CD4-positive, alpha-beta T cell treated with Interleukin-4 for 4 hours (primary cell): ENCODE measurements at places on chromosomes 5 and 9.

DNA sequence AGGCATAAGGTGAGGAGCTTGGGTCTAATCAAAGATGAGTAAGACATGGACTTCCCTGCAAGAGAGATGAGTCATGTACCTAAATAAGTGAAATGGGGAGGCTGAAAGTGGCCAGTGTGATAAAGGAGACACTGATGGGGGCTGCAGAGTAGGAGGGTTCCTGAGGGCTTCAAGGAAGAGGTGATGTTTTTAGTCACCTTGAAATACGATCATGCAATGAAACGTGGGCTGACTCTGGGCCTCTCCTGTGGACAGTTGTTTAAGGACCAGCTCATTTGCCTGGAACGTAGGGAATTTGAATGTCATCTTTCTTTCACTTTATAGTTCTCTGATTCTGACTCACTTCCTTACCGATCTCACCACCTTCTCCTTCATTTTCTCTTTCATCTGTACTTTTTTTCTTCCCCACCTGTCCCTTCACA lies 49.6 kb upstream of the CPLX2 start:
- no peak for DNase-seq

- DNase-seq: no peak
Measured at GRCh38 chr5:98975682-98976407, 47.0 kb upstream of the CHD1 start.

GRCh38 chr9:70060148-70060882 lies 16.7 kb downstream of the MAMDC2 start:
- no peak for DNase-seq

- DNase-seq: no peak
Measured at GRCh38 chr5:73732045-73732444, 106.0 kb downstream of the ARHGEF28 start.

- DNase-seq: no peak
Measured at GRCh38 chr5:96927008-96927407, 8.9 kb upstream of the LNPEP start.

- DNase-seq: no peak
Measured at GRCh38 chr9:115845648-115846312, 307.8 kb upstream of the PAPPA start.

GRCh38 chr5:59773294-59773693 lies 120.2 kb downstream of the PDE4D start:
- no peak for DNase-seq

DNA sequence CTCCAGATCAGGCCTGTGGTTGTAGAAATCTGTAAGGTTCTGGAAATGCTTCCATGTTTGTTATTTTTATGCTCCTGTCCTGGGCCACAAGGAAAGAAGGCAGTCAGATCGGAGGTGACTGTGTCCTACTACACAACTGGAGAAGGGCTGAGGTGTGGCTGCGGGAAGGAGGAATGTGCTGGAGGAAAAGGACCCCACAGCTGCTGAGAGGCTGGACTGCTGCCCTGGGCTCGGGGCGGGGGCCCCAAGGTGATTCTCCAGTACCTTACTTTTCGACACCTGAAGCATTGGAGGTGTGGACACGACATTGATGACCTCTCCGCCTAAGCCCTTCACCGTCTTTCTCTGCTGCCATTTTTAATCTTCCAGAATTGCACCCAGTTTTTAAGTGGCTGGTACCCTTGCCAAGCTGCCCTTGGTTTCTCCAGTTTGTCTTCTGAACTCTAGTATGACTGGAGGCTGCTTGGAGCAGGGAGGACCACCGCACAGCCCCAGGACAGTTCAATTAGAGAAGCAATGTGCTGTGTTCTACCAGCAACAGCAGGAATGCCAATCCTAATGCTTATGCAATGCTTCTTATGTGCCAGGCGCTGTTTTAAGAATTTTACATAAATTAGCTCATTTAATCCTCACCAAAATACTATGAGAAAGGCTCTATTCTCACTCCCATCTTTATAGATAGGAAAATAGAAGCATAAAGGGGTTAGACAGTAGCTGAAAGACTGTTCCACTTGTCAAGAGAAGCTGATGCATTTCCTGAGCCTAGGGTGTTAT lies 13.5 kb upstream of the ANKRD33B start:
- no peak for DNase-seq

- peak; percentile 5 for DNase-seq
Measured at GRCh38 chr5:321230-321725, at the start of gene AHRR. TSS of gene AHRR (plus strand) at chr5:321714. CDS start at chr5:343903, 22,189 bp downstream.

DNA sequence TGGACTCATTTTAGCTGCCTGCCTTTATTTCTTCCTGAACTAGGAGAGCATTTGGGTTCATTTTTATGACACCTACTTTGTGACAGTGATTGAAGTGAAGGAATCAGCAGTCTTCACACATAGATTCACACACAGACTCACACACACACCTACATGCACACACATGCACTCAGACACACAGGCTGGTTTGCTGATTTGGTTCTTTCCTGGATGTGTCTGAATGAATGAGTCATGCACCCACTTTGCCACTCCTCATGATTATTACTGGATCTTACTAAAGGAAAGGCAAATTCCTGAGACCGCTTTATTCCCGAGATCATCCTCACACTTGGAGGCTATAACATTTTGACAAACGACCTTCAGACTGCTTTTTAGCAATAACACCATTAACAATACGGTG lies 529.5 kb downstream of the AGTPBP1 start:
- no peak for DNase-seq

GRCh38 chr5:111935835-111936234 lies 178.8 kb upstream of the NREP start:
- DNase-seq: no peak

- DNase-seq: no peak
Measured at GRCh38 chr9:97559111-97559514, 57.6 kb downstream of the TMOD1 start.

DNA sequence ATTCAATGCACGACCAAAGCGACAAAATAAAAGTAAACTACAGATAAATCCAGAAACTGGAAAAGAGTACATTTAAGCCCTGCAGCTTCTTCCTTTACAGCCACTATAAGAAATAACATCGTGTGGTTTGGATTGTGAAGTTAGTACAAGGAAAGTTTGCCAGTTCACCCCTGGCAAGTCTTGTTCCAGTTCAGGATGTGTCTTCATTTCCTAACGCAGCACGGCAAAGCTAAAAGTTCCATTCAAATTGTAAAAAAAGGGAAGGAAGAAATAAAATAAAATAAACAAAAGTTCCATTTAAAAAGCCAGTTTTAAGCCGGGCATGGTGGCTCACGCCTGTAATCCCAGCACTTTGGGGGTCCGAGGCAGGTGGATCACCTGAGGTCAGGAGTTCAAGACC lies 83.3 kb upstream of the RETREG1 start:
- DNase-seq: no peak

GRCh38 chr9:16071400-16071799 lies 518.6 kb downstream of the CCDC171 start:
- no peak for DNase-seq

GRCh38 chr5:173835131-173835530 lies 53.0 kb upstream of the CPEB4 start:
- no peak for DNase-seq
